H1 (cell line): ENCODE measurements at places on chromosomes 16 and 17.

DNA sequence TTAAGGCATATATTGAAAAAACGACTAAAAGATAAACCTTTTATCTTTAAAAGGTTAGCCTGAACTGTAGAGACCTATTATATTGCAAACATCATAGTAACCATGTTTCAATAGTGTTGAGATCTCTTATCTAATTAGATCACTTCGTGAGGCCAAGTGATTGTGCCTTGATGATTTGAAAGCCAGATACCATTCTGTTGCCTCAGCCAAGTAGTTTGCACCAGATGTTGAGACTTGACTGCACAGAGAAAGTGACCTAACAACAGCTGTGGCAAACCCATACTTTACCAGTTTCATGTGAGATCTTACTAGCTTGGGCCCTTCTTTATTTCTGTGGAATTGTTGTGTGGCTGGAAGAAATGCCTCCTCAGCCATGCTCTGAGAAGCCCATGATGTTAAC is 717.3 kb downstream of the KCNJ2 start:
- DNase-seq, result no peak

DNA sequence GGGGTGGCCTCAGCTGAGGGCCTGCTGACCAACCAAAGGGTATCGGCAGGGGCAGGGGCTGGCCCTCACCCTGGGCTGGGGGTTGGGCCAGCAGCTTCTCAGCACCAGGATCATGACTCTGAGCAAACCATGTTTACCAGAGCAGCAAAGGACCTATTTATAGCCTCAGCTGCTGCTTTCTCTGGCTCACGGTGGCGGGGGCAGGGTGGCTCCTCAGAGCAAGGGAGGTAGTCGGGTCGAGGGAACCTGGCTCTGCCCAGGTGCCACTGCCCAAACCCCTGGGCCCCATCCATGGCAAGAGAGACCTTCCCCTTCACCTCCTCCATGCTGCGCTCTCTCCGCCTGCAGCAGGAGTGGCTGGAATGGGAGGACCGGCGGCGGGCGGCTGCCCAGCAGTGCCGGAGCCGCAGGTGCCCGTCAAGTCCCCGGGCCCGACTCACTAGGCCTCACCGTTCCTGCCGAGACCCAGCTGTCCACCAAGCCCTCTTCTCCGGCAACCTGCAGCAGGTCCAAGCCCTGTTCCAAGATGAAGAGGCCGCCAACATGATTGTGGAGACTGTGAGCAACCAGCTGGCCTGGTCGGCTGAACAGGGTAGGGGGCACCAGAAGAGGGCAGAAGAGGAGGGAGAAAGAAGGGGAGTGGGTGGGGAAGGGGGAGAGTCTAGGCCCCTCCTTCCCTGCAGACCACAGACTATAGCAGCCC is at the start of gene ASB16:
TSS of gene ASB16 (plus strand) at position 206 of the 703 bp plus-strand sequence. CDS start at position 292, 86 bp downstream.
- DNase-seq, result no peak

DNA sequence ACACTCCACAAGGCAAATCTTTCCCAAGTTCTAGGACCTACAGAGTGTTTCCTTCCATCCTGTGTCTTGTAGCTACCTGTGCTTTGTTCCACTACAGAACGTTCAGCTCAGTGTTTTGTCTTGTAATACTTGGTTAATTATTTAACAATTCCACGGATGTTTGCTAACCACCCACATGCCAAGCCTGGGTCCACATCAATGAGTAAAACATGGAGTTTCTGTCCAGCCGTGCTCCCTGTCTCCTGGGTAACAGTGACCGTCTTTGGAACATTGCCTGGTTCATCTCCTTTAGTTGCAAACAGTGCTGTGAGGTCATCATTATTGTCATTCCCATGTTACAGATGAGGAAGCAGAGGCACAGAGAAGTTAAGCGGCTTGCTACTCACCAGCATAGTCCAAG is 41.3 kb downstream of the IRF8 start:
- DNase-seq, result no peak

DNA sequence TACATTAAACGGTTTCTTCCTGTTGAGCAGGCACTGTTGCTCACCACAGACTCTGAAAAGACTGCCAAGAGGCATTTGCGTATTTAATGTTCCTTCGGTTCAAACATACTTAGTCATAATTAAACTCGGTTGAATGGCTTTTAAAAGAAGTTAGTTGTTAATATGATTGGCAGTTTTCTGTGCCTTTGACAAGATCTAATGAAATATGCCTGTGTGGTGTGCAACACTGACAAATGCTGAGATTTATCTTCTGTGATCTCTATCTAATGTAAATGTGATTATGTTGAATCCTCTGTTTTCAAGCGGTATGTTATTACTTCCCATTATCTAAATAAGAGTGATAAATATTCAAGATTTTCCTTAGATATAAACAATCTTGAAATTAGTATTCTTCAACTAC is 1046.6 kb downstream of the CDH8 start:
- DNase-seq, result no peak

DNA sequence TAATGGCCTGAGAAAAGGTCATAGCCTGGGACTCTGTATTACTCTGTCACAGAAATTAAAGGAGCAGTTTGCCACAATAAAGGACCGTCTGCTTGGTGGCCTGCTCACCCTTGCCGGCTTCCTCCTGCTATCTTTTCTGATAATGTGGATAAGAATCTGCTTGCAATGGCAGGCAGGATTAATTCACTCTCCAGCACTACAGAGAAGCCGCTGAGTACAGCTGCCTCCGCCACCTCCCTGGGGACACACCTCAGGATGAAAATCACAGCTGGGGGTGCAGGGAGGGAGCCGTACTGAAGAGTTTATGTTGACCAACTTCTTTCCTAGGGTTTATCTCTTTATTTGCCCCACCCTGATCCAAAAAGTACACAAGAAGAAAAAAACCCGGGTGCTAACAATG is 245.9 kb upstream of the RPL38 start:
- no peak for DNase-seq

DNA sequence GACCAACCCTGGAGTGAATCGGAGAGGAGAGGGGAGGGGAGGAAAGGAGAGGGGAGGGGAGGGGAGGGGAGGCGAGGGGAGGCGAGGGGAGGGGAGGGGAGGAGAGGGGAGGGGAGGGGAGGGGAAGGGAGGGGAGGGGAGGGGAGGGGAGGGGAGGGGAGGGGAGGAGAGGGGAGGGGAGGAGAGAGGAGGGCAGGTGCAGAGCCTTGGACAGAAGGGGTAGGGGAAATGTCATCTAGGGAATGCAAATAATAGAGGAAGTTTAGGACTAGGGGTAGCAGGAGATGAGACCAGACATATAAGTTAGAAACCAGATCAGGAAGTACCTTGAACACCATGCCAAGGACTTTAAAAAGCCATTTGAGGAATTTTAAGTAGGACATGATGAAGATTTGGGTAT is 119.8 kb downstream of the RBFOX3 start:
- DNase-seq, result no peak

GRCh38 chr16:59500601-59501000 is 766.5 kb upstream of the GOT2 start:
- no peak for DNase-seq

GRCh38 chr17:63842173-63842539 is 329 bp downstream of the SMARCD2 start:
- DNase-seq, result no peak

GRCh38 chr17:57855391-57856035 is 5.7 kb upstream of the MRPS23 start:
- DNase-seq, result no peak

DNA sequence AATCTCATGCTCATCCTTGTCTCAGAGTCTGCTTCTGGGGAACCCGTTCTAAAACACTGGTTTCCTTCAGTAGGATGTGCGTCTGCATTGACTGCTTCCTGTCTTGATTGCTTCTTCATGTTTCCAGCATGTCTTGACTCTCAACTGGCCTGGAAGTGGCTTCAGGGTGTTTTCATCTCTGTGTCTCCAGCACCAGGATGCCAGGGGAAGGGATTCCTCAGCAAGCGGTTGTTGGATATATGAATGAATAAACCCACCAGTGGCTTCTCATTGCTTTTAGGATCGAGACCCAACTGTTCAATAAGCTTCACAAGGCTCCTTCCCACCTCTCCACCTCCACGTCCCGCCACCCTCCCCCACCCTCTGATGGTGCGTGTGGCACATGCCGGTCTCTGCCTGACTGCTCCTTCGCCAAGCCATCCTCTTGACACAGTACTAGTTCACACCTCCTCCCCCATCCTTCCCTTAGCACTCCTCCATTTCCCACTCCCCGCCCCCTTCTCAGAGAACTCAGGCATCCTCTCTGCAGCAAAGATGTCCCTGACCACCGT is 14.1 kb upstream of the TNS4 start:
- DNase-seq, result no peak

DNA sequence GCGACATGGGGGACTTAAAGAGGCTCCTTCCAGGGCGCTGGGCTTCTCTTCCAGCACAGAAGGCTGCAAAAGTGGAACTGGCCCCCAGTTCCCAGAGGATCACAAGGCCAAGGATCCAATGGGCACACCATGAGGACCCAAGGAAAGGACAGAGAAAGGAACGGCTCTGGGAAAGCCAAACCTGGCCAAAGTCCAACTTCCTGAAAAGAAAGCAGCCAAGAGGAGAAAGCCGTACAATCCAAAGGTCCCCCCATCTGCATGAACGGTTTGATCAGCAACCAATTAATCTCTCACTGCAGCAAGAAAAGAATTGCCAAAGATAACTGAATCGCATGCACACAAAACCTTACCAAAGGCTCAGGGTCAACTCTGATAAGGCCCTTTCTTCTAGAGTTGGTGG is 19.8 kb upstream of the ICAM2 start:
- no peak for DNase-seq

DNA sequence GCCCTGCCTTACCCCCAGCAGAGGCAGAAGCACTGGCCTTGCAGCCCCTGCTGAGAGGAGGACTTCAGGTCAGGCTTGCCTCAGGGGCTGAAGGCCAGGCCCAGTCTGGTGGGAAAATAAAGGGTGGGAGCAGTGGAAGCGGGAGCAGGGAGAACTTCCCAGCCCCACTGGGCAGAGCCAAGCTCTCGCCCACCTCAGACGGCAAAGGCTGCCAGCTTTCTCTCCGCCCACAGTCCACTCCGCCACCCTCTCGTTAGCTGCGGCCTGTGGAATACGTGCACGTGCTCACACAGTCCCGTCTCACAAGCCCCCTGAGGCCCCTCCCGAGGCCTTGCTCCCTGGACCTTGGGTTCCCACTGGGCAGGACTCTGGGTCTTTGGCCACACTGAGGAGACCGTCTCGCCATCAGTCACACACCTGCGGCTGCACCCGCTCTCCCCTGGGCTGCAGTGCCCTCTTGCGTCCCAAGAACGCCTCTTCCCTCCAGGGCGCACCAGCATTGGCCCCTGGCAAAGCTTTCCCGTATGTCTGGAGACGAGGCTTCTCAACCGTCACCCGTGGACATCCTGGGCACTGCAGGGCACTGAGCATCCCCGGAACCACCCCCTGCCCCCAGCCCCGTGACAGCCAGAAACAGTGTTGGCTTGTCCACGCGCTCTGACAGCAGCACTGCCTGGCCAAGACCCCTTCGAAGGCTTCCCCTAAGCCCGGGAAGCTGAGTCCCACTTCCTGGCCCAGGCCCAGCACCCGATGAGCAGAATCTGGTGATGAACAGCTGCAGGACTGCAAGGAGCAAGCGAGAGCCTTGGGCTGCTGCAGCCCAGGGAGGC is 8.3 kb downstream of the MRPL28 start:
- DNase-seq, result peak; percentile 85

- DNase-seq, result no peak
These were observed 86.1 kb downstream of the KCNJ12 start for GRCh38 chr17:21462237-21462636.

DNA sequence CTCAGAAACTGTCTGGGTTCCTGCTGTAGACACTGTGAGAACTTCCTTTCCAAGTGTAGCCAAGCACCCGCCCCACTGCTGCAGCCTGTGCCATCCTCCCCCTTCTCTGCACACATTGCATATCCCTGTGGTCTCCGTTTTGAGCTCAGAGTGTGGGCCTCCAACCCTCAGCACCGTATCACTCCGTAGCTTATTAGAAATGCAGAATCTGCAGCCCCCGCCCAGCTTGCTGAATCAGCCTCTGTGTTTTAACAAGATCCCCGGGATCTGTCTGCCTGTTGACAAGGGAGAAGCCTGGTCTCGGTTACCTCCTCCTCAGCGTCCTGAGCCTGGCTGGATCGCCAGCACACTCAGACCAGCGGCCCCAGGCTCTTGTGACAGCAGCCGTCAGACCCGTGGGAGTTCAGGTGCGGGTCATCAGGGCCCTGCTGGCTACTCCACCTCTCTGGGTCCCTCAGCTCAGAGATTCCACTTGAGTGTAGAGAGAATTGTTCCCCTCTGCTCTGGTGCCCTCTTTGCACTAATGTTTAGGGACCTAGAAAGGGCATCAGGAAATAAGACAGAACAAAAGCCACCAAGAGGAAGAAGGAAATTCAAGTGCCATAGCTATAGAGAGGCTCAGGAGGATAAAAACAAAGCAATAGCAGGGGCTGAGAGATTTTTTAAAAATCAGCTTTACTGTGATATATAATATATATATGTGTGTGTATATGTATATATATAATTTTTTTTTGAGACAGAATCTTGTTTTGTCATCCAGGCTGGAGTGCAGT is 92.3 kb downstream of the PITPNC1 start:
- DNase-seq, result no peak

GRCh38 chr16:3022208-3022683 is 1.5 kb downstream of the HCFC1R1 start:
- DNase-seq, result no peak

DNA sequence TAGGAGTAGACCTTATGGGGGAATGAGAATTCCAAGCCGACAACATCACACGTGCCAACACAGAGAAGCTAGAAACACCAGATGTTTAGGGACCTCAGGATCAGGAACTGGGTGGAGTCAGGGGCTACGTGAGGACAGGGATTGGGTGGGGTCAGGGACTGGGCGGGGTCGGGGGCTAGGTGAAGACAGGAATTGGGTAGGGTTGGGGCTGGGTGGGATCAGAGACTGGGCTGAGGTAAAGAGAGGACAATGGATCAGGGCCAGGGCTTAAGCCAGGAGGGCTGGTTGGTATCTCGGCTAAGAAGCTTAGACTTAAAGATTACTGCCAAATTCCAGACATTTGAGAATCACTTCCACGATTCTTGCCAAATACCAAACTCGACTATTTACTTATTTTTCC is 11.6 kb downstream of the TEKT5 start:
- DNase-seq, result no peak

GRCh38 chr16:11232852-11233726 is 22.9 kb downstream of the SOCS1 start:
- no peak for DNase-seq

GRCh38 chr17:59381716-59382570 is 50.5 kb downstream of the YPEL2 start:
- DNase-seq, result no peak

DNA sequence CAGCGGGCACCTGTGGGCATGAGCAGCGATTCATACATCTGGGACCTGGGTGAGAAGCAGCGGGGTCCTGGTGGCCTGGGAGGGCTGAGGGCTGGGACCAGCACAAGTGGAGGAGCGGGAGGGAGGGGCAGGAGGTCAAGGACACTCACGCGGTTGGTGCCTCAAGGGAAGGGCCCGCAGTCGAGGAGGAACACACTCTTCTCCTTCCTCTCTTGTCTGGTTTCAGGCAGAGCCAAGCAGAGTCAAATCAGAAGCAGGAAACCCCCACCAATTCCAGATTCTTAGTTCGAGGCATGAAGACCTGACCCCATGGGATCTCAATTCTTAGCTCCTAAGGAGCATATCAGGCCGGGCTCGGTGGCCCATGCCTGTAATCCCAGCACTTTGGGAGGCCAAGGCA is 15.7 kb downstream of the DNAI2 start:
- no peak for DNase-seq
